ENCODE measurements at places on chromosomes 5 and 9.

- no peak for DNase-seq
Observed at GRCh38 chr5:117888688-117889087, 1099.7 kb downstream of the DTWD2 start.

DNA sequence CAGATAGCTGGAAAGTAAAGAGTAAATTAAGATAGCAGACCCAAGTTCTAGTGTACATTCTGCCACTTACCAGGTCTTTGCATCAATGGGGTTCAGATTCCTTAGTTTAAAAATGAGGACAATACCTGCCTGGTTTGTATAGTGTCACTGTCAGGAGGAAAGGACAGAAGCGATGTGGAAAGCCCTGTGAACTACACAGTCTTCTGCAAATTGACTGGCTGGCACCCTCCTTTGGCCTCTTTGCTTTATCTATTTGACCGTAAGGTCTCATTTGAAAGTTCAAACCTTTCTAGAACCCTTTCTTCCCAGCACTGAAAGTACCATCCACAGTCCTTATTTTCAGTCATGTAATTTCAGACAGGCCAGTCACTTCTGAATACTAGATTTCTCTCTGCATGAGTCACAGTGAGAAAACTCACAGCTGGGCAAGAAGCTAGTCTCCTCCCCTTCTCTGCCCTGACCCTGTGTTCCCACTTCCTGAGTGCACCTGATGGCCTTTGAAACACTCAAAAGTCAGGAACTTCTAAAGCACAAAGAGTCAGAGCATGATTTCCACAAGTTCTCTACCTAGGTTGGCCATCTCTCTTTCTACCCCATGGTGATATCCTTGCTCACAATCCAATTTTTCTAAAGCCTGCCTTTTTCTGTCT, 91.3 kb upstream of the RASEF start:
- DNase-seq, result no peak

- no peak for DNase-seq
Observed at GRCh38 chr5:71582945-71583584, 4.1 kb upstream of the MCCC2 start.

DNA sequence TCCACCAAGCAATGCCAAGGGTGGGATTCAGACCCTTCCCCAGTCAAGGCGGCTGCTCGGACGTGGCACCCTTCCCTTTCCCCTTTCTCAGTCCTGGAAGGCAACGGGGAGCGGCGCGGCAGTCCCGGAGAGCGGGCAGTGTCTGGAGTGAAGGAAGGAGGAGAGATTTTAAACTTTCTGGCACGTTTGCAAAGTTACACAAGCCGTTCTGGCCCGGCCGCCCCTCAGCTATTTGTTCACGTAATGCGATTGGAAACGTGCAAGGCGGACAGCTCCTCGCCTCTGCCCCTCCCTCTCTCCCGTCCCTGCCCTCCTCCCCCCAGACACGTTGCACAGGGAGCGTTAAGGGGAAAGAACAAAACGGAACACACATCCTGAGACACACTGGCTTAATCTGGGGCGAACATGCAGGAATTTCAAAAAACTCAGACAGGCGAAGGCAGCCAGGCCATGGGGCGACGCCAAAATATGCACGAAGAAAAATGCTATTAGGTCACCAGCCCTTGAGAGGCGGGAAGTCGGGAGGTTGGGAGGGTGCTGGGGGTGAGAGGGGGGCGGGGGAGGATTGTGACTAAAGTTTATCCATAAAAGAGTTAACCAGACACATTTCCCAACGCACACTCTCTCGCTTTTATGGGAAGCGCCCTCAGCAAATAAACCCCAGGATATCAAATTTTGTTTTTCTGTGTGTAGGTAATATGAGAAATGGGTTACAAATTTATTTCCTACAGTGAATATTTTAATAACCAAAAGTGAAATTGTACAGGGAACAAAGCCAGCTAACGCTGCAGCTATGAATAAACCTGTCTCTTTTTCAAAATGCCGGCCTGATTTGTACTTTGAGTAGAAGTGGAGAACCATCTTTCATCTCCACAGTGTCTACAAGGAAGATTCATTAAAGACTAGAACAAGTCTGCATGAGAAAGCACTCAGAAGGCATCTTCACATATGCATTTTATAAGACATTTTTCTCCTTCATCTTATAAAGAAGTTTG, at the start of gene LOX:
Gene LOX (minus strand): TSS at position 144 of the 995 bp plus-strand sequence. CDS start 274 bp downstream, outside the sequence.
- DNase-seq, result no peak

DNA sequence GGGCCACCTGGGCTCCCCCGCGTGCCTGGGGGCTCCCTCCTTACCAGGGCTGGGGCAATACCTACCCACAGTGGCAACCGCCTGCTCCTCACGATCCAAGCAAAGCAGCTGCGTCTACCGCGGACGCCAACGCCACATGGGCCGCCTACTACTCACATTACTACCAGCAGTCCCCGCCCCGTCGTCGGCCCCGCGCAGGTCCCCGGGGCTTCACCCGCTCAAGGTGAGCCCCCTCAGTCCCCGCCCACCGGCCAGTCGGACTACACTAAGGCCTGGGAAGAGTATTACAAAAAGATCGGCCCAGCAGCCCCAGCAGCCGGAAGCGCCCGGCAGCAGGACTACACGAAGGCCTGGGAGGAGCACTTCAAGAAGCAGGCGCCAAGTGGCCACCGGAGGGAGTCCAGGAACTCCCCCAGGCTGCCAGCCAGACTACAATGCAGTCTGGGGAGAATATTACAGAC, 106.0 kb upstream of the MTAP start:
- no peak for DNase-seq

GRCh38 chr9:127166651-127167524, 44.5 kb upstream of the ANGPTL2 start:
- no peak for DNase-seq

Measured in stimulated activated CD8-positive, alpha-beta memory T cell treated with anti-CD3 and anti-CD28 coated beads, Interleukin-4, amount 100 ng/mL, for 4 hours (primary cell).